SJSA1 (cell line): ENCODE measurements at places on chromosomes 6 and 20. TPM values are rescaled to one million over a fixed set of nuclear protein-coding genes. Genes with fewer than 3 reads are reported as not detected.

- no peak for DNase-seq
Observed at GRCh38 chr6:113600551-113601339, 256.4 kb upstream of the MARCKS start.

- peak; percentile 51 for DNase-seq
Observed at GRCh38 chr6:144150710-144151657, 667 bp downstream of the STX11 start.

GRCh38 chr6:78483553-78484197 lies 383.7 kb upstream of the IRAK1BP1 start:
- no peak for DNase-seq

DNA sequence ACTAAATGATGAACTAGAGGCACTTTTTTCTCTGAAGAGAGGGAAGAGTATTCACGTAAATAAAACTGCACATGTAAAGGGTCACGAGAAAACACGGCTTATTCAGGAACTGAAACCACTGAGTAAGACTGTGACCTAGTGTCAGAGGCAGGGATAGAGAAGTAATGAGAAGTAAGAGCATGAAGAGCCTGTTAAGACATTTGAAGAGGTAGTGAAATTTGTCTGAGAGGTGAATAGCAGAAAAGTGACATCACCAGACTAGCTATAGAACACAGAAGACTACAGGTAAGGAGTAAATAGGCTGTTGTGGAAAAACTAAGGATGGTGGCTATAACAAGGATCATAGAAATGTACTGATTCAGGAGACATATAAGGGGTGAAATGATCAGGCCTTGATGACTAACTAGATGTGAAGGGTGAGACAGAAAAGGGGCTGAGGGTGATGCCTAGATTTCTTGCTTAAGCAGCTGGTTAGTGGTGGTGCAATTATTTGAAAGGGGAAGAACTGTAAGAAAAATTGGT lies 76.8 kb downstream of the REV3L start:
- DNase-seq, result no peak

DNA sequence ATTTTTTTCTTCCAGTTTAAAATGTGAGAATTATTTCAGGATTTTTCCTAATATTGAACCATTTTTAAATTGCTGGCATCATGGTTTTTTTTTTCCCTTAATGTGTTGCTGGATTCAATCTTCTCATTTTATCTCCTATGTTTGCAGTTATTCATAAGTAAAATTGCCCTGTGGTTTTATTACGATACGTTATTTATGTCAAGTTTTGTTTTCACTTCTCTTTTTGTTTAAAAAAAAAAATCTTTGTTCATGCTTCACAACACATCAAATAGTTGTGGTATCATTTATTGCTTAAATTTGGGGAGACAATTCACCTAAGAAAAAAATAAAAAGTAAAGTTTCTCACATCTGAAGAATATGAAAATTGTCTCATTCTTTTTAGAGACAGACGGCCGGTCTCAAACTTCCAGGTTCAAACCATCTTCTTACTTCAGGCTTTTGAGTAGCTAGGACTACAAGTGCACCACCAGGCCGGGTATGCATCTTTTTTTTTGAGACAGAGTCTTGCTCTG lies 239.3 kb upstream of the ID4 start:
- DNase-seq, result no peak

The PGC gene
- total RNA-seq, result not detected in 2 replicates
